ENCODE measurements at places on chromosomes 5 and 9.

DNA sequence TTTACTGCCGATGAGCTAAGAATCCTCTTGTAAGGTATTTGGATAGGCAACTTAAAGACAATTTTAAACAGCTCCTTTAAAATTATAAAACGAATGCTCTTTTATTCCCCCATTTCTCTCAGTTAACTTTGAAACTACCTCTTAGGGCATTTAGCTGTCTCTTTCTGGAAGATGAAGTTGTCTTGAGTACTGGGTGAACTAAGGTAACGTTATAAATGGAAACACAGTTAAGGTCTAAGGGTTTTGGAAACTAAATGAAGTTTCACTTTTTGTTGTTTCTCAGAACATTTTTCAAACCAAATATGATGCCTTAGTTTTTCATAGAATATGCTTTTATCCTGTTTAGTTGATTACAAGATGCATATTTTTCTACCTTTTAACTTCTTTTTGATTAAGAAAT lies 6.8 kb downstream of the UBE2R2 start:
- DNase-seq: no peak

DNA sequence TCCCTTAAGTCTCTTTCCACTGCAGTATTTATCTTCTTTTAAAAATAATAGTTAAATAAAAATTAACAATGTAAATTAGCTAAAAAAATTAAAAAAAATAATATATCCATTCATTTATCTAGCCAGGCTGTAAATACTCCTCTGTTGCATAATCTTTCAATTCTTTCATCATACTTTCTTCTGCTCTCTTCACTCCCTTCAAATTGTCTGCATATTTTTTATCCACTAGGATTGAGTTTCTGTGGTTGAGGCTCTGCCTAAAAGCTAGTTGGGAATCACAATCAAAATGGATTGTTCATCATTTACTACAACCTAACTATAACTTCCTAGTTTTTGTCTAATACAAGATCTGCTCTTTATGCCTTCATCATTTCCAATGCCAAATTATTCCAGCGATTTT lies 182.2 kb downstream of the PDE4D start:
- DNase-seq: no peak

DNA sequence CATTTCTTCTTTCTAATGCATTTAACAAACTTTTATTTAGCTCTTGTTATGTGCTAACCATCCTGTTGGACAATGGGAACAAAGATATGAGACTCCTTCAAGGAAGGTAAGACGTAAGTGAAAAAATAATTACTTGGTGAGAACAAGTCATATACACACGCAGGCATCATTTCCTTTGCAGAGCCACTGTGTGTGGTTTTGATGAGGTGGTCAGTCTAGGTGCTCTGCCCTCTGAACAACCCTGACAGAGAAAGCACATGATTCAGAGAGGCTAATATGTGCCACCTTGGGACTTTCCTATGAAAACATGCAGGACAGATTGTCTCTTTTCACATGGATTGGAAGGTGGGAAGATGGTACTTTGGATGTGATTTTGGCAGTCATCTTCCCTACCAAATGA lies 1162.5 kb upstream of the DMAC1 start:
- no peak for DNase-seq

- DNase-seq: no peak
These were observed 18.6 kb downstream of the IRX2 start for GRCh38 chr5:2732850-2733249.

Measured in cortex of kidney (tissue), 1 donor.